DMS 273 treated with DMSO at 0.1 percent for 48 hours (cell line): ENCODE measurements at places on chromosomes 5 and 9.

DNA sequence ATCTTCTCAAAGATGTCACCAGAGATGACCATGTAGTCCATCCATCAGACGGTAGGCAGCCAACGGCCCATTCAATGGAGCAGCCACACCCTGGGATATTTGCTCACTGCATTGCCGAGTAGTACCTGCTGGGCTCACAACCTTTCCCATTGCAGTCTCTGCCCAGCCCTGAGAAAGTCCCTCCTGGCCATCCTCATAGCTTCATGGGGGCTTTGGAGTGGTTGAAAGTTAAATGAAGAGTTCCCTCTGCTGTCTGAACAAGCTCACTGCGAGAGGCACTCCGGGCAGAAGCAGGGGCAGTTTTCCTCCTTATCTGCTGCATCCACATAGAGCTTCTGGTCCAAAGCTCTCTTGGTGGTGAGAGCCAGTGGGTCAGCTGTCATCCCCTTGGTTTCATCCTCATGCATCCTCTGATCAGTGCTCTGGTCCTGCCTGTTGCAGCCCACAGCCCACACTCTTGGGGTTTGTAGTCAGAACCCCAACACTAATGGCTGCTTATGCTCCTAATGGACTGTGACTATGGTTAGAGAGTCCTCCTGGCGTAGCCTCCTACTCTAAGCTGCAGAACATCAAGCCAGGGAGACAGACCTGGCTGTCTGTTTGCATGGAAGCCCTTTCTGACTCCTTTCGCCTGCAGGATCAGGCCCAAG lies 23.3 kb downstream of the TNFSF8 start:
- no peak for DNase-seq

GRCh38 chr9:104765138-104765537 lies 1.2 kb downstream of the NIPSNAP3B start:
- no peak for DNase-seq

- DNase-seq: no peak
These were observed 23.7 kb downstream of the NAIF1 start for GRCh38 chr9:128043467-128043868.

DNA sequence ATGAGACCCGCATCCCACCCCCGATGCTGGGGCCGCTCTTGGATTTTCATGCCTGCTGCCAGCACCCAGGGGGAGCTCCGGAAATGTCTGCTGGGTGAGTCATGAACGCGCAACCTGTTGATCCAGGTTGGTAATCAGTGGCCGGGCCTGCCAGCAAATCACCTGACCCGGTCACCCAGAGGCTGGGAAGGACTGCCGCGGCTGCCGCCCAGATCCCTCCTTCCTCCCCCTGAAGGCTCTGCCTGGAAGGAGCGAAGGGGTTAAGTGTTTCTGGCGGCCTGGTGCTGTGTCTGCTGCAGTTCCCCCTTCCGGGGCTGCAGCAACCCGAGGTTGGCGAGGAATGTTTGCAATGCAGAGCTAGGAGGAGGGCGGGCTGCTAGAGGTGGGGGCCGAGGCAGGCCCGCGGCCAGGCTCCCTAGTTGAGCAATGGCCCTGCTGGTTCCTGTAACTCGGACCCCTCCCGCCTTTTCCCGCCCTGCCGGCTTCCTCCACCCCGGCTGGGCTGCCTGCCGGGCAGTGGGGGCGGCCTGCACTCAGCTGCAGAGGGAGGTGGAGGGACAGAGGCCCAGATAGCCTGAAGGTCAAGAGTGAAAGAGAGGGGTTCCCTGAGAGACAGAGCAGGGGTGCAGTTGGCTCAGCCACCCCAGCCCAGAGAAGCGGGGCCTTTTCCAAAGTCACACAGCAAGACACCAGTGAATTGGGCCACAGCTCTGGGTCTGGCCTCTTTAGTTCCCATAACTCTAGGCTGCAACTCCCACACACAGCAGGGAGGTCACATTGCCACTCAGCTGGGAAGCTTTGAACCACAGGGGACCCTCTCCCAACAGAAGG lies 156.3 kb upstream of the IER5L start:
- DNase-seq: peak; percentile 42

- no peak for DNase-seq
These were observed 616.6 kb upstream of the SEMA6A start for GRCh38 chr5:117191251-117191650.

DNA sequence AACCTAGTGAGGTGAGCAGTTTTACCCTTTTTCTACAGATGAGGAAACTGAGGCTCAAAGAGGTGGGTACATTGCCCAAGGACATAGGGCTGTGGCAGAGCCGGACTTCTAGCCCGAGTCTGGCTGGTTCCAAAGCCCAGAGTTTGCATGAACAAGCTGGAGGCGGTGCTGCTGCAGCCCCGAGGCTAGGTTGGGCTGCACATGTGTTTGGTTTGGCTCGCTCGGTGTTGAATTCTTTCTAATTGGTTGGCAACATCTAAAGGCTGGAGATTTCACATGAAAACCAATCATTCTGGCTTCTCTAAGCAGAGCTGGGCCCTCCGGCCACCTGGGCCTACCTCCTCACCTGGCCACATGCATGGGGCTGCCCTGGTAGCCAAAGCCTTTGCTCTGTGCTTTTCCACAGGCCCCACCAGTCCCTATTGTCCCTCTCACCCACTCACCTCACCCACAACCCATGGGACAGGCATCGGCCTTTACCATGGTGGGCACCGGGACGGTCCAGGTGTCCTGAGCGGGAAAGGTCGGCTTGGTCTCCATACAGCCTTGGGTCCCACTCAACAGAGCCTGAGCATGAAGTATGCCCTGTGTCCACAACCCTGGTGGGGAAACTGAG lies 262.3 kb downstream of the NSG2 start:
- DNase-seq: no peak

GRCh38 chr5:177552839-177553455 lies 1.4 kb downstream of the FAM193B start:
- no peak for DNase-seq

GRCh38 chr9:31210978-31211570 lies 1173.4 kb upstream of the ACO1 start:
- peak; percentile 41 for DNase-seq

DNA sequence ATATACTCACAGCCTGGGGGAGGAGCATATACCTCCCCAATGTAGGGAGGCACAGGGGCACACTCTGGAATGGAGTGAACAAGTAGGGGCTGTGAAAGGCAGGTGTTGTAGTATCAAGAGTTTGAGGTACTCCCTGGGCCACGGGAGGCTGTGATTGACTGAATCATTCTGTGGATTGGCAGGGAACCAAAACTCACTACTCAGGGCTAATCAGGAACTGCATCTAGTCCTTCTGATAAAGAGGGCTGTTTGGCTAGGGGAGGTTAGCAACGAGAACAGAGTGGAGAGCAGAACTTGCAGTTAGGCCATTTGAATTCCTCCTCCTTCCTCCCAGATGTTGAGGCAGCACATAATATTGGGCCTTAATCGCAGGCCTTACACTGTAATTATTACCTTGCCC lies 369.2 kb upstream of the MPDZ start:
- DNase-seq: no peak

- DNase-seq: no peak
These were observed 730.9 kb upstream of the RGMB start for GRCh38 chr5:98042521-98042920.

DNA sequence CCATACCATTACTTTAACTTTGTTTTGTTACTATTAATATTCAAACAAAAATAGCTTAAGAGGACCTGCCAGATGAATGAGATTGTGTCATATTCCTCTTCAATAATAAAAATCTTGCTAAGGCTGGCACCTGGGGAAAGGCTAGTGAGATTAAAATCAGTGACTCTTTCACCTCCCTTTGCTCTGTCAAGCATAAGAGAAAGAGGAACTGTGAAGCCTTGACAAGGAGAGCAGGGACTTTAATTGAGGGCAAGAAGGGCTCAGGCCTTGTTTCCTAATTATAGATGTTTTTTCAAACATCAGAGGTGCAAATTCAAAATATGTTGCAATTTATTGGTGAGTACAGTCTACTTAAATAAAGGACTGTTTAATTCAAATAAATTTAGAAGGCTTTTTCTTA lies 91.7 kb downstream of the SPATA31D1 start:
- no peak for DNase-seq

DNA sequence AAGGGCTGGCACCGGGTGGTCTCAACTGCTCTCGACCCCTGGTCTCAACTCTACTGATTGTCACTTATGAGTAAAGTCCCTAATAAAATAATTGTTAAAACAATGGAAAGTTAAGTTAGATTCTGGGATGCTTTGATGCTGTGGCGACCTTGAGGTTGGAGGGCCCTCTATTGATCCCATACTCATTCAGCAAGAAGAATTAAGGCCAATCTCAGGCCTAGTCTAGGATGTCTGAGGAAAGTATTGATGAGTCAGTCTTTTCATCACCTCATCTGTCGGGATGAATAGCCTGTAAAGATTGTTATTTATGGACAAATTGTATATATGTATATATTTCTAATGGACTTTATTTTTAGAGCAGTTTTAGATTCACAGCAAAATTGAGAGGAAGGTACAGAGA lies 50.8 kb downstream of the WDR36 start:
- DNase-seq: no peak

DNA sequence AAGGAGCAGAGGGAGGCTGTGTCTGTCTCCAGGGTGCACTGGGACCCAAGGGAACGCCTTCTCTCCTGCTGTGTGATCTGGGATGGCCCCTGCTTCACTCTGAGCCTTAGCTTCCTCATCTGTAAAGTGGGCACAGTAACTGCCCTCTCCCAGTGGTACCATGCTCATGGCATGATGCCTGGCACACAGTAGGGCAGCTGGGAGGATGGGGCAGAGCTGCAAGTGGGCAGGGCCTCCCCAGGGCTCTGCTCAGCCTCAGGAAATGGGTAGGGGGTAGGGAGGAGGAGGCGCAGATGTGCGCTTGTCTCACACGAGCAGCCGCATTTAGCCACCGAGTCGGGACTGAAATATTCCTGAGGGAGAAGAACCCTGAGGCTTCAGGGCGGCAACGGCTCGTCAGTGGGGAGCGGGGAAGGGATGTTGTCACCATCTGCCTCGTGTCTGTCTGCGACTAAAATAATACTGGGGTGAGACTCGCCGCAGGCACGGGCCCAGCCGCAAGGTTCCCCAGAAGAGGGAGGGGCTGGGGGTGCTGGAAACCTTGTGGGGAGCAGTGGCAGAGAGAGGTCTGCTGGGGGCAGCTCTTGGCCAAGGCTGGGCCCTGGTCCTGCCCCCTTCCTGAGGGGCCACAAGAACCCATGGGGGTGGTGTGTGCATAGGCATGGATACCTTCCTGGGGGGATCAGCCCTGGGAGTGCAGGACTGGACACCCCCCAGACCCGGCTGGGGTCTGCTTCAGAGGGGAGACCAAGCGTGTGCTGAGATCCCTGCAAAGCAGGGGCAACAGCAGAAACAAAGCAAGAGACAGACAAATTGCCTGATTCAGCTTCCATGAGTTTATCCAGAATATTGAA lies 55.2 kb upstream of the PSD2 start:
- DNase-seq: no peak

GRCh38 chr5:109300367-109300766 lies 109.4 kb downstream of the PJA2 start:
- no peak for DNase-seq

- DNase-seq: no peak
These were observed 59.5 kb downstream of the MUSK start for GRCh38 chr9:110728058-110728457.

DNA sequence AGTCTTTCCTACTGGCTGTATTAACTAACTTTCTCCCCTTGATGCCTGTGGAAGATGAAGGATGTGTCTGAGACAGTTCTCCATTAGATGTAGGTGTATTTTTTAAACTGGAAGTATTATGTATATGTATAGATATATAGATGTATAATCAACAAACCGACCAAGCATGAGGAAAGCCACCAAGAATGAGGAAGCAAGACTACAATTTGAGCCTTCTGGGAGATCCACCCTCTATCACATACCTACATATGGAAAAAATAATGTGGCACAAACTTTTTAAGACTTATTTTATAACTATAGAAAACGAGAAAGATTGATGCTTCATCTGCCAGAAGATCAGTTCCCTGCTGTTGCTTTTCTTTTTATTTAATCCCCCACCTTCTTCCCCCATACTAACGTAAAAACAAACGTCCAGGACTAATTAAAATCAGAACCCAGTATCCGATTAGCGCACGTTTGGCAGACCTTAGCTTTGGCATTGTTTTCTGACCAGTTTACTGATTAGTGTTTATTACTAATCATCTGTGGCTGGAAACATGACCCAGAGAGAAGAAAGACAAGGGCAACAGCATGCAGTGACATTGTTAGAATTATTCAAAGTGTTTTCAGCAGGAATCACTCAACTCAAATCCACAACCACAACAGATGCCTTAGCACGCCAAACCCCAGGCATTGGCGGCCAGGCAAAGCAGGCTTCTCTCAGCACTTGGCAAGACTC lies 490.2 kb downstream of the EBF1 start:
- DNase-seq: no peak

DNA sequence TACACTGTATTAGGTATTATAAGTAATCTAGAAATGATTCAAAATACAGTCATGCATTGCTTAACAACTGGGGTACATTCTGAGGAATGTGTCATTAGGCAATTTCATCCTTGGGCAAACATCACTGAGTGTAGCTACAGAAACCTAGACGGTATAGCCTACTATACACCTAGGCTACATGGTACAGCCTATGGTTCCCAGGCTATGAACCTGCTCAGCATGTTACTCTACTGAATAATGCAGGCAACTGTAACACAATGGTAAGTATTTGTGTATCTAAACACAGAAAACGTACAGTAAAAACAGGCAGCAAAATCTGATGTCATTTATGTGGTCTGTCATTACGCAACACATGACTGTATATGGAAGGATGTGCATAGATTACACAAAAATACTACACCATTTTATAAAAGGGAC lies 96.8 kb downstream of the RAPGEF6 start:
- no peak for DNase-seq

GRCh38 chr9:85425153-85425611 lies 316.6 kb downstream of the AGTPBP1 start:
- peak; percentile 18 for DNase-seq
